ENCODE measurements at places on chromosomes 3 and 15. TPM values are rescaled to one million over a fixed set of nuclear protein-coding genes. Genes with fewer than 3 reads are reported as not detected.
A peak's percentile ranks its signal among the peaks of the same experiment; 100 is the strongest.

GRCh38 chr3:118984699-118985098 is 49.9 kb downstream of the IGSF11 start:
- no peaks in the 10 kb centered on the region for H3K27me3 ChIP-seq
- no peak overlapping the region for H3K27ac ChIP-seq
- H3K4me1 ChIP-seq = no peaks in the 10 kb centered on the region
- H3K36me3 ChIP-seq = no peaks in the 10 kb centered on the region
- no peak for DNase-seq
- H3K4me3 ChIP-seq = no peak overlapping the region

DNA sequence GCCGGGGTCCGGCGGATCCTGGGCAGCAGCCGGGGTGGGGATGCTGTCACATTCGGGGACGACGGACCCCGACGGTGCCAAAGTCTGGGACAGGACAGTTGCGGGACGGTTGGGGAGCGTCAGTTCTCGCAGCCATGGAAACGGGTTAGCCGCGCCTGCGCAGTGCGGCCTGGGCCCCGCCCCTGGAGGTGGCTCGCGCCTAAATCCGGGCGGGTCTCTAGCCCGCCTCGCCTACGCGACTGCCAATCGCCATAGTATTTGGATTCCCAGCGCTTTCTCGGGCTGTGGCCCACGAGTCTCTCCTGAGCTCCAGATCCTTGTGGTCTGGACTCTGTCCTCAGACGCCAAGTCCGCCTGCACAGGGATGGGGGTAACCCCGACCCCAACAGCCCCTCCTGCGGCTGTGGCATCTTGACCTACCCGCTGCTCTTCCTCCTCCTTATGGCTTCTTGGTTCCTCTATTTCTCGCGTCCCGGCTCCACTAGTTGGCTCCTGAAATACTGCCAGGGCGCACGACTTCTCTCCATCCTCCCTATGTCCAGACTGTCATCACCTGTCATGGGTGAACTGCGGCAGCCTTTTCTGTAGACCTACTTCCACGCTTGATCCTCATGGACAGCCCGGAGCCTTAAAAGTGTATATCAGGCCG is at the start of gene ZMYND10:
TSS of gene ZMYND10 (minus strand) at position 147 of the 649 bp plus-strand sequence. CDS start 153 bp downstream, outside the sequence.
- H3K4me3 ChIP-seq = peak within 1 kb of the TSS; percentile 82
- no peaks in the 10 kb centered on the region for H3K36me3 ChIP-seq
- peaks cover 29% of the 10 kb centered on the region for H3K4me1 ChIP-seq
- peak within 1 kb of the TSS; percentile 38 for H3K27ac ChIP-seq
- DNase-seq = peak; percentile 45

GRCh38 chr15:61612111-61612510 is 383.0 kb upstream of the RORA start:
- no peaks in the 10 kb centered on the region for H3K4me1 ChIP-seq
- no peak overlapping the region for H3K4me3 ChIP-seq
- peaks cover 2% of the 10 kb centered on the region for H3K27me3 ChIP-seq
- no peak overlapping the region for H3K27ac ChIP-seq

- no peaks in the 10 kb centered on the region for H3K4me1 ChIP-seq
- no peak overlapping the region for H3K4me3 ChIP-seq
- H3K27me3 ChIP-seq = no peaks in the 10 kb centered on the region
- H3K36me3 ChIP-seq = no peaks in the 10 kb centered on the region
- H3K27ac ChIP-seq = no peak overlapping the region
- no peak for DNase-seq
These were observed 365.7 kb downstream of the GABRG3 start for GRCh38 chr15:27336676-27337075.

DNA sequence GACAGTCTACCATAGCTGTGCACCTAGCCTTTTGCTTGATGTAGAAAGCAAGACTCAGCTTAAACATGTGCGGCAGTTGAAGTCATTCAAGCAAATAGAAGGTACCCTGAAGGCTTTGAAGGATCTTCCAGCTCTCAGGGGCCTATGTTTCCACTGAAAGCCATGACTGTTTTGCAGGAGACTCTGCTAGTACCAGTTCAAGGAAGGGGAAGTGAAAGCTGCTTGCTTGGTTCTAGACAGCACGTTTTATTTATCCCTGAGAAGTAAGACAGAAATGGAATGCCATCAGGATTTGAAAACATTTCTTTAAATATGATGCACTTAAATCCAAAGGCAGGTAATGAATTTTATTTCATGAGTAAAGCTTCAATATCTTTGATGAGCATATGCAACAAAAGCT is 311.4 kb downstream of the PDCD6IP start:
- H3K36me3 ChIP-seq = no peaks in the 10 kb centered on the region
- no peak for DNase-seq
- no peaks in the 10 kb centered on the region for H3K27me3 ChIP-seq
- H3K4me3 ChIP-seq = no peak overlapping the region
- H3K4me1 ChIP-seq = no peaks in the 10 kb centered on the region

- peak overlapping the region; percentile 92 for H3K27ac ChIP-seq
- H3K36me3 ChIP-seq = no peaks in the 10 kb centered on the region
- DNase-seq = peak; percentile 37
These were observed 50.6 kb upstream of the AKAP13 start for GRCh38 chr15:85329561-85330422.

DNA sequence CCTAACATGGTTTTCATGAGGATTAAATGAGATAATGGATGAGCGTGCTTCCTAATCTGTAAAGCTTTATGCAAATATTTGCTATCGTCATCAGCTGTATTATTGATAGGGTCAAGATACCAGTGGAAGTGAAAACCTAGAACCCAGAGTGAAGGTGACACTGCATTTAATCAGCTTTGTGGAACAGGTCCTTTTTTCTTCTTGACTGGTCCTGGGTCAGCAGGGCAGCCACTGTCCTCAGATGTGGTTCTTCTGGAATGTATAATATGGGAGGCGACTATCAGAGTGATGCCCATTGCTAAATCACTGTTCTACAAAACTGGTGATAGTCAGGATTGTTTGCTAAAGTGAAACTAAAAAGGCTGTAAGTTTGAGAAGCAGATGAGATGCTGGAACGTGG is 41.4 kb downstream of the SORD start:
- H3K4me3 ChIP-seq = no peak overlapping the region
- peaks cover 12% of the 10 kb centered on the region for H3K36me3 ChIP-seq
- H3K27ac ChIP-seq = no peak overlapping the region
- DNase-seq = no peak

MAP2K5 gene
- total RNA-seq = 12.6 TPM

TTC21A gene
- 2.6 TPM for total RNA-seq

GP9 gene
- total RNA-seq = not detected

DPPA4 gene
- total RNA-seq = 1.1 TPM

CFAP20DC gene
- total RNA-seq = 1.8 TPM
